ENCODE measurements at places on chromosomes 16 and 17.

DNA sequence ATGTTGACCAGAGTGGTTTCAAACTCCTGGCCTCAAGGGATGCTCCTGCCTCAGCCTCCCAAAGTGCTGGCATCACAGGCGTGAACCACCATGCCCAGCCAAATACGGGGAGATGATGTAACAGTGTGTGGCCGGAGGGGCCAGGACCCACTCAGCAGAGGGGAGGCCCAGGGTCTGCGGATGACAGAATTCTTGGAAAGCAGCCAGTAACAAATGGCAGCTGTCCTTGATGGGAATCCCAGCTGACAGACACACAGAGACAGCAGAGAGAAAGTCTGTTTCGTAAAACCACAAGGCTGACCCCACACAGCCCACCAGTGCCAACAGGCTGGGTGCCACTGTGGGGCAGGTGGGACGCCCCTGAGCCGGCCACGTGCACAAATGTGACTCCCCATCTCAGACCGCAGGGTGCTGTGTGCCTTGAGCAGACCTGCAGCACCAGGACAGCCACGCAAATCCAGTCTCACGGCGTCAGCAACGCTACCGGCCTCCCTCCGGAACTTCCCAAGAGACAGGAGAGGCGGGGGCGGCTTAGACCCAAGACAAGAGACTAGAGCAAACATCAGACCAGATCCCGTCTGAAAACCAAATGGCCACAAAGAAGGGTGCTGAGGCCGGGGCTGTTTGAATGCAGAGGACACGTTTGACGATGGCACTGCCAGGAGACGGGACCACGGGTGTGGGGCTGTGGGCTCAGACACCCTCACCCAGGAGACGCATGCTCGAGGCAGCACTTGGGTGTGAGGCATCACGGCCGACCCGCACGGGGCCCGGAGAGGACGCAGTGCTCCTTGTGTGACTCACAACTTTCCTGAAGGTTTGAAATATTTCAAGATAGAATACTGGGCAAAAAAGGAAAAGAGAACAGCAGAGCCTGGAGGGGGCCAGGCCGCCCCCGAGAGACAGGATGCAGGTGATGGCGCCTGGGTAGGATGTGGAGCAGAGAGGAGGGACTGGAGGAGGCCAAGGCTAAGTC, 24.6 kb downstream of the CTU2 start:
- DNase-seq: no peak

GRCh38 chr17:57784226-57784895, 39.3 kb upstream of the CCDC182 start:
- DNase-seq: no peak

DNA sequence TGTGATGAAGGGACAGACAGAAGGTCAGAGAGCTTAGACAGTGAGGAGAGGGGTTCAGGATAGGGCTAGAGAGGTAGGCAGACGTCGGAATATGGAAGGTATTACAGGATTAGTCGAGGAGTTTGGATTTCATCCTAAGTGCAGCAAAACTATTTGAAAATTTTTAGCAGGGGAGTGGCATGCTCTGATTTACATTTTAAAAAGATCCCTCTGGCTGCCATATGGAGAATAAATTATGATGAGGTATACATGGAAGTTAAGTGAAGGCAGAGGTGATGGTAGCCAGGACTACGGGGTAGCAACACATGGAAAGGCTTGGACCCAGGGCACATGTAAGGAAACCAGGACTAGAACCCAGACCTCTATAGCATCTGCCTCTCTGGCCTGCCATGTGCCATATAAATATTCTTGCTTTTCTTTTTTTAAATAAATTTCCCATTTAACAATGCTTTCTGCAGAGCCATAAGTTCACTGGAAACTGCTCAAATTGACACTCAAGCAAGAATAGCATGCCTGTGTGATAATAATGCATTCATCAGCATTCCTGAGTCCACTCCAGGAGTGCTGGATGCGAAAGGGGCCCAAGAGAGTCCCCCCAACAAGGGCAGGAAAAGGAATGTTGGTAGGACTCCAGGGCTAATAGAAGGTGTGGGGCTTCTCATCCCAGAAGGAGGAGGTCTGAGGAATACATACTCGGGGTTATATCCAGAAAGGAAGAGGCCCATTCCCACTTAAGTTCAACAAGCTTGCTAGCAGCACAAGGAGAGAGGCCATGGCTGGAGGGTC, 78.2 kb downstream of the HLF start:
- no peak for DNase-seq

DNA sequence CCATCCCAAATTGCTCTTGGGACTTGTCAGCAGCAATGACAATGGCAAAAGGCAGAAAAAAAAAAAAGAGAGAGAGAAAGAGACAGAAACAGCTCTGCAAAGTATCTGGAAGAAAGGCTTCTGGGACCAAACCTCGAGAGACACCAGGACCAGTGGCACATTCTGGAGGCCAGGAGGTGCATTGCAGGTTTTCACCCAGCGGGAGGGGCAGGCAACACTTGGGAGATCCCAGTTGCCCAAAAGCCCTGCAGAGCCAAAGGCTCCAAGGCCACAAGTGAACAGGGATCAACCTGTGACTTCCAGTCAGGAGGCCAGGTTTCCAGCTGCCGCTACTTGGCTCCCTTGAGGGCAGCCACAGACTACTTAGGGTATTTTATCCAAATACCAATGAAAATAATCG, 110.8 kb upstream of the CDH5 start:
- no peak for DNase-seq

DNA sequence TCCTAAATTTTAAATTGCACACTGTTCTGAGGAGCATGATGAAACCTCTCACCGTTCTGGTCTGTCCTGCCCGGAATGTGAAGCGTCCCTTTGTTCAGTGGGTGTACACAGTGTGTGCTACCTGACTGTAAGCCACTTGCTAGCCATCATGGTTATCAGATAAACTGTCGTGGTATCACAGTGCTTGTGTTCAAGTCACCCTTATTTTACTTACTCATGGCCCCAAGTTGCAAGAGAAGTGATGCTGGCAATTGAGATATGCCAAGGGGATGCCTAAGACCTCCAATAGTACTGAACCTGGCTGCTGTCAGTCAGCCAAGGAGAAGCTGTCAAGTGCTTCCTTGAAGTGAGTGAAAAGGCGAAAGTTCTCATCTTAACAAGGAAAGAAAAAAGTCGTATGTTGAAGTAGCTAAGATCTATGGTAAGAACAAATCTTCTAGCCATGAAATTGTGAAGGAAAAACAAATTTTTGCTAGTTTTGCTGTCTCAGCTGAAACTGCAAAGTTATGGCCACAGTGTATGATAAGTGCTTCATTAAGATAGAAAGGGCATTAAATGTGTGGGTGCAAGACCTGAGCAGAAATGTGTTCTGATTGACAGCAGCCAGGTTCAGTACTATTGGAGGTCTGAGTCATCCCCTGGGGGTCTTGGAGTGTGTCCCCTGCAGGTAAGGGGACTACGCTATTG, 5.8 kb downstream of the PIK3R6 start:
- DNase-seq: no peak

All from effector memory CD8-positive, alpha-beta T cell (primary cell).